Activated CD4-positive, CD25-positive, alpha-beta regulatory T cell (primary cell): ENCODE measurements at places on chromosomes 5 and 9.
A peak's percentile ranks its signal among the peaks of the same experiment; 100 is the strongest.

- DNase-seq: no peak
Measured at GRCh38 chr9:114315723-114316363, 7.1 kb upstream of the ORM1 start.

- DNase-seq: no peak
Measured at GRCh38 chr9:90368241-90368640, 274.4 kb downstream of the DIRAS2 start.

GRCh38 chr5:73861313-73861988 lies 235.5 kb downstream of the ARHGEF28 start:
- no peak for DNase-seq

- no peak for DNase-seq
Measured at GRCh38 chr9:115794921-115795475, 358.6 kb upstream of the PAPPA start.

GRCh38 chr9:115099901-115100300 lies 18.1 kb downstream of the TNC start:
- no peak for DNase-seq

GRCh38 chr5:149961957-149962409 lies 1.4 kb downstream of the SLC26A2 start:
- no peak for DNase-seq

DNA sequence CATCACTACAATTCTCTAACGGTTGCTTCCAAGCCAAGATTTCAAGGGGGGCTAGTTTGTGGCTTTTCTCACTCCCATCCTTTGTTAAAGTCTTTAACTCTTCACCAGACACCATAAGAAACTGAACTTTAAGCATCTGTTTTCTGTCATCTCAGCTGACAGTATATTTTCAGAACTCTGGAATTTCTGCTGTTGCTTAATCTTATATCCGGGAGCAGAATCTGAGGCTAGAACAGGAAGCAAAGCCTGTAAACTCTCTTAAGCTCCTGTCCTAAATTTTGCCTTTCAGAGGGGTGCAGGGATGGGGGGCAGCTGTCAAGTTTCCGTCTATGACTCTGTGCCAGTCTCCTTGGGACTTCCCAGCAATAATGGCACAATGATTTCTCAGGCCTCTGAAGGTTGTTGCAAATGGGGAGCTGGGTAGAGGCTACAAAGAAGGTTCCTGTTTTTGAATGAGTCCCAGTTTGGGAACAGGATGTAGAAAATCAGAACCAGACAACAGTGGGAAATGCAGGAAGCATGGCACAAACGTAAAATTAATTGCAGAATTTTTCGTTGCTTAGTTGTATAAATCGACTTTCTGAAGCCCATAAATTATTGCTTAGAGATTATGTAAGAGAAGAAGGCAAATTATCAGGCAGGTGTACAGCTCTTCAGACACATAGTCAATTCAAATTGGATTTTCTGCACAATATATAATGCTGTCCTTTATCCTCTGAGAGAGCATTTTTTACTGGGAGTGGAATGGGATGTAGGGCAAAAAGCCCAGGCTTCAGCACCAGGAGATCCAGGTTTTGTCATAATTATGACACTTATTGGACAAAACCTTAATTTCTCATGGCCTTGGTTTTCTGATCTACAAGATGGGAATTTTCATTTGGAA lies 430.9 kb downstream of the DMAC1 start:
- no peak for DNase-seq

- no peak for DNase-seq
Measured at GRCh38 chr5:176781054-176781375, 29.3 kb upstream of the UNC5A start.

GRCh38 chr5:170268884-170269283 lies 28.7 kb downstream of the LCP2 start:
- no peak for DNase-seq

DNA sequence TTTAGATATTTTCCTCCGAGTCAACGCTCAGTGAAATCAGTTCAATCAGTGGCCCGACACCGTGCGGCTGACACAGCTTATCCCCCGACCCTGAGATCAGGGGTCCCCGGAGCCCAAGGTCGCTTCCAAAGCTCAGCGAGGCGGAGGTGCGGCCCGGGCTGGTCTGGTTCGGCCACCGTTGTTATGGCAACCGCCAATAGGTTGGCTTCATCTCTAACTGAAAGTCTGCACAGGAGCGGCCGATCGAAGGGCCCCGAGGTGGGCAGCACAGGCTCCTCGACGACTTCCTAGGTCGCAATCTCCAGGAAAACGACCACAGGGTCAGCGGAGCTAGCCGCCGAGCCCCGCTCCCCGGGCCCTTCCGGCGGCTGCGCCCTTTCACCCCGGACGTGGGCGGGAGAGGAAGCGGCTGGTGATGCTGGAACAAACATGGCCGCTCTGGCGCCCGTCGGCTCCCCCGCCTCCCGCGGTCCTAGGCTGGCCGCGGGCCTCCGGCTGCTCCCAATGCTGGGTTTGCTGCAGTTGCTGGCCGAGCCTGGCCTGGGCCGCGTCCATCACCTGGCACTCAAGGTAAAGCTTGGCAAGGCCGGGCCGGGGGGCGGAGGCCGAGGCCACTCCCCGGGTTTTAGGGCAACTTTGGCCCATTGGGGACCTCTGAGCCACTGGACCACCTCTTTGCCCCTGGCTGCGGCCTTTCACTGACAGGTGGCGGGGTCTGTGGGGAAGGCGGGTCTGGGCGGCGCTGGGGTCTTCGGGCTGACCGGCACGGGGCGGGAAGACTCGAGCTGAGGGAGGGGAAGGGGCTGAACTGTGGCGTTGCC lies at the start of gene GPR107:
GPR107 (plus strand) TSS at position 403 of the 821 bp plus-strand sequence; CDS start at position 430, 27 bp downstream.
- peak; percentile 55 for DNase-seq

DNA sequence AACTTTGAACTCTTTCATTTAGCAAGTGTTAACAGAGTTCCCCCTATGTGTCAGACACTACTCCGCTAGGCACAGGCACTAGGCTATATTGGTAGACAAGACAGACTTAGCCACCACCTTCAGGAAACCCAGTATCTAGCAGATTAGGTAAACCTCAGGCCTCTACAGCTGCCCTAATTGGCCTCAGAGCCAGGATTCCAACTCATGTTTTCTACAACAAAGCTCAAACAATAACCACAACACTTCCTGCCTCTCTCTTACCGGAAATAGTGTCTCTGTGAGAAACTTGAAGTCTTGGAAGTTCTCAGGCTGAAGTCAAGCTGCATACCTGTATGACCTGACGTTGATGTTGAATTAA lies 116.6 kb upstream of the SLC44A1 start:
- no peak for DNase-seq

GRCh38 chr5:178450121-178451028 lies 139.8 kb downstream of the COL23A1 start:
- DNase-seq: no peak

- no peak for DNase-seq
Measured at GRCh38 chr9:38107811-38108304, 38.8 kb upstream of the SHB start.

- no peak for DNase-seq
Measured at GRCh38 chr5:44511596-44511995, 122.4 kb upstream of the FGF10 start.

DNA sequence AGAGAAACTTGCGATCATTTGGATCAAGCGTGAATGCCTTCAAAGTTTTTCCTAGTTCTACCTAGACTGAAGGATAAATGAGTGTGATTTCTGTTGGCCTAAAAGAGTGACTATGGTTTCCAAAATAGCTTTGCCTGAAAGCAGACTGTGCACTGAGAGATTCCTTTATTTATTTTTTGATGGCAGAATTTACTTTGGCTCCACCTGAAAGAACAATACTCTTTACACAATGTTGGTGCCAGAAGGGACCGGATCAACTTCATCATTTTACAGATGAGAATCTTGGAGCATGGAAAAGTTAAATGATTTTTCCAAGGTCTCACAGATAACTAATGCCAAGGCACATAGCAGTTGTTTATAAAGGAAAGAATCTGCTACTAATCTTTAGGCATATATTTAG lies 199.6 kb downstream of the KCTD16 start:
- no peak for DNase-seq

GRCh38 chr9:130023144-130023787 lies 19.7 kb downstream of the FNBP1 start:
- DNase-seq: no peak

DNA sequence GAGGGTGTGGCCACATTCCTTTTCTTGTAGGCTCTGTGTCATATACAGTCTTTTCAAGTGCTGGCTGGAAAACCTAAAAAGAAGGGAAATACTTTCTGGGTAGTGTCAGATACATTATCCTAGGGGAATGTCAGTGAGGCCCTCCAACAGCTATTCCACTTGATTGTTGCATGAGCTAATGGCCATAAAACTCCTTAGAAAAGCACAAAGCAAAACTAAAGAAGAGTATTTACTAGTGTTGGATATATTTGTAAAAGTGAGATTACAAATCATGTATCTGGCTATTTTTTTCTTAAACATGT lies 829 bp downstream of the ANXA1 start:
- no peak for DNase-seq
